ENCODE measurements at places on chromosomes 4 and X. TPM values are rescaled to one million over a fixed set of nuclear protein-coding genes. Genes with fewer than 3 reads are reported as not detected.

The NAAA gene
- total RNA-seq, result 15.1 TPM

The DACH2 gene
- not detected for total RNA-seq

The CLTRN gene
- total RNA-seq, result 0.18 TPM

The MAGEA6 gene
- total RNA-seq, result 1.6 TPM

The NLGN3 gene
- 0.86 TPM for total RNA-seq

- H3K27ac ChIP-seq, result no peak overlapping the region
- no peaks in the 10 kb centered on the region for H3K4me1 ChIP-seq
- H3K27me3 ChIP-seq, result no peaks in the 10 kb centered on the region
- no peak for DNase-seq
- H3K36me3 ChIP-seq, result no peaks in the 10 kb centered on the region
- no peak overlapping the region for H3K4me3 ChIP-seq
These were observed 42.1 kb downstream of the NEIL3 start for GRCh38 chr4:177351622-177352244.

GRCh38 chr4:3483471-3483921 lies 20.4 kb downstream of the DOK7 start:
- H3K27ac ChIP-seq, result no peak overlapping the region
- H3K27me3 ChIP-seq, result no peaks in the 10 kb centered on the region

GRCh38 chr4:77203380-77204197 lies 46.6 kb downstream of the CCNG2 start:
- no peaks in the 10 kb centered on the region for H3K27me3 ChIP-seq
- H3K4me3 ChIP-seq, result no peak overlapping the region
- peak; percentile 82 for DNase-seq
- H3K4me1 ChIP-seq, result no peaks in the 10 kb centered on the region

DNA sequence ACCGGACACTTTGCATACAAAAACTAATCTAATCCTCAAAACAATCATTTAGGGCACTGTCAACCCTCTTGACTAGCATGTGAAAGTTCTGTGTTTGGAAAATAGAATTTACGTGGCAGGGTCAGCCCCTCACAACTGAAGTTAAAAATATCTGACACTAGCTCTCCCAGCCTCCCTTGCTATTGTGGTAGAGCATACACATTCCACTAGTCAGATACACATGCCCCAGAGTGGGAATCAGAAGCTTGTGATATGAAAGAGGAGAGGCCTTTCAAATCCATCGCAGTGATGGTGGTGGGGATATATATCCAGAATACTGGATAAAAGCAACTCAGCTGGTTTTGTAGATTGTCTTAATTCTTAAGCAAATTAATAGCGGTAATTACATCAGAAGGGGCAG lies 205.7 kb upstream of the IL15 start:
- no peaks in the 10 kb centered on the region for H3K27me3 ChIP-seq
- H3K27ac ChIP-seq, result no peak overlapping the region
- DNase-seq, result no peak
- no peak overlapping the region for H3K4me3 ChIP-seq

DNA sequence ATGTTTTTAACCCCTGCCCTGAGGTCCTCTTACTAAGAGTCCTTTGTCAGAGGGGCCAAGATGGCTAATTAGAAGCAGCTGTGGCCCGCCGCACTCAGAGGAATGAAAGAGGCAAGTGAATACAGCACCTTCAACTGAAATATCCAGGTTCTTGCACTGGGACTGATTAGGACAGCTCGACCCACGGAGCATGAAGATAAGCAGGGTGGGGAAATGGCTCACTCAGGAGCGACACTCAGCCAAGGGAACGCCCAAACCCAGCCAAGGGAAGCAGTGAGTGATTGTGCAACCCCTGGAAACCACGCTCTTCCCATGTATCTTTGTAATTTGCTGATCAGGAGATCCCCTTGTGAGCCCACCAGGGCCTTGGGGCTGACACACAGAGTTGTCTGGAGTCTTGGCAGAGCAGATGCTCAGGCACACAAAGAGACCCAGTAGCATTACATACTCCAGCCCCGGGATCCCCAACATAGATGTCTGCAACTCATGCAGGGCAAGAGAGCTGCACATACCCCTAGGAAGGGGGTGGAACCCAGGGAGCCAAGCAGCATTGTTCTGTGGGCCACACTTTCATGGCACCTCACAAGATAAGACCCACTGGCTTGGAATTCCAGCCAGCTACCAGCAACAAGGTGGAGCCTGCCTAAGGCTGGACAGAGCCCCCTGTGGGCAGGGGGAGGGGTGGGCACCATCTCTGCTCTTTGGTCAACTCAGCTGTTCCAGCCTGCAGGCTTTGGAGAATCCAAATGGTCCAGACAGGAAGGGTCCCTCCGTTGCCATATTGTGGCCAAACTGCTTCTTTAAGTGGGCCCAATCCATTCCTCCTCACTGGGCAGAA lies 23.3 kb downstream of the F8A3 start:
- H3K27ac ChIP-seq, result no peak overlapping the region
- no peaks in the 10 kb centered on the region for H3K27me3 ChIP-seq

- no peak for DNase-seq
- H3K27me3 ChIP-seq, result no peaks in the 10 kb centered on the region
- no peak overlapping the region for H3K4me3 ChIP-seq
- no peak overlapping the region for H3K27ac ChIP-seq
- no peaks in the 10 kb centered on the region for H3K4me1 ChIP-seq
These were observed 597.2 kb downstream of the INPP4B start for GRCh38 chr4:142248946-142249345.

GRCh38 chr4:141658309-141658708 lies 21.9 kb downstream of the IL15 start:
- H3K4me1 ChIP-seq, result no peaks in the 10 kb centered on the region
- H3K27me3 ChIP-seq, result no peaks in the 10 kb centered on the region
- H3K4me3 ChIP-seq, result no peak overlapping the region
- H3K36me3 ChIP-seq, result no peaks in the 10 kb centered on the region
- DNase-seq, result no peak
- no peak overlapping the region for H3K27ac ChIP-seq

- H3K36me3 ChIP-seq, result no peaks in the 10 kb centered on the region
- no peak for DNase-seq
- H3K27ac ChIP-seq, result no peak overlapping the region
These were observed 1071.5 kb downstream of the PCDH7 start for GRCh38 chr4:31791666-31792065.

- no peaks in the 10 kb centered on the region for H3K27me3 ChIP-seq
- H3K4me3 ChIP-seq, result no peak overlapping the region
- no peak for DNase-seq
- no peak overlapping the region for H3K27ac ChIP-seq
- peaks cover 59% of the 10 kb centered on the region for H3K36me3 ChIP-seq
- peaks cover 65% of the 10 kb centered on the region for H3K4me1 ChIP-seq
These were observed 15.5 kb downstream of the SEL1L3 start for GRCh38 chr4:25847329-25847728.

DNA sequence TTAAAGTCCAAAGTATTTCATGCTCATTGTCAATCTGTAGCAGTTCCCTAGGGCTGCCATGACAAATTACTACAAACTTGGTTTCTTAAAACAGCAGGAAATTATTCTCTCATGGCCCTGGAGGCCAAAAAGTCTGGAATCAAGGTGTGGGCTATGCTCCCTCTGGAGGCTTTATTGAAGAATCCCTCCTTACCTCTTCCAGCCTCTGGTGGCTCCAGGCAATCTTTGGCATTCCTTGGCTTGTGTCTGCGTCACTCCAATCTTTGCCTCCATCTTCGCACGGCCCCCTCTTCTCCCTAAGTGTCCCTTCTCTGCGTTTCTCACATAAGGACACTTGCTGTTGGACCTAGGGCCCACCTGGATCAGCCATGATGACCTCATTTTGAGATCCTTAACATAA lies 170.4 kb downstream of the SMIM20 start:
- peaks cover 6% of the 10 kb centered on the region for H3K4me1 ChIP-seq
- no peaks in the 10 kb centered on the region for H3K27me3 ChIP-seq
- no peak overlapping the region for H3K4me3 ChIP-seq
- no peaks in the 10 kb centered on the region for H3K36me3 ChIP-seq
- DNase-seq, result no peak

DNA sequence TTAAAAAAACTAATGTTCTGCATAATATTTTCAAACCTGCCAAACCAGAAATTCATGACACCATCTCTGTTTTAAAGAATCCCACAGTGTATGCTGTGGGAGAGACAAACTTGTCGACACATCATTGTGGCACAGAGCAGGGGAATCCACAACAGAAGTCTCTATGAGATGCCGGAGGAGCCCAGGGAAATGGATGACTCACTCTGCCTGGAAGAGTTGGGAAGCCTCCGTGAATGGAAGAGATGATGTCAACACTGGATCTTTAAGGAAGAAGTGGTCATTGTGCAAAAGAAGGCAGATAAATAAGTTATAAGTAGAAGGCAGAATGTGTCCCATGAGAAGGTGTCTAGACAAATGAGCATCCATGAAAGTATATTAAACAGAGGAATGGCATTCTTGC lies 595.1 kb downstream of the RAB28 start:
- no peaks in the 10 kb centered on the region for H3K36me3 ChIP-seq
- DNase-seq, result no peak
- no peak overlapping the region for H3K27ac ChIP-seq
- H3K4me1 ChIP-seq, result no peaks in the 10 kb centered on the region
- no peak overlapping the region for H3K4me3 ChIP-seq
